ENCODE measurements at places on chromosomes 7 and 10. TPM values are rescaled to one million over a fixed set of nuclear protein-coding genes. Genes with fewer than 3 reads are reported as not detected.

The TSPAN15 gene
- 21.0 TPM for total RNA-seq

DNA sequence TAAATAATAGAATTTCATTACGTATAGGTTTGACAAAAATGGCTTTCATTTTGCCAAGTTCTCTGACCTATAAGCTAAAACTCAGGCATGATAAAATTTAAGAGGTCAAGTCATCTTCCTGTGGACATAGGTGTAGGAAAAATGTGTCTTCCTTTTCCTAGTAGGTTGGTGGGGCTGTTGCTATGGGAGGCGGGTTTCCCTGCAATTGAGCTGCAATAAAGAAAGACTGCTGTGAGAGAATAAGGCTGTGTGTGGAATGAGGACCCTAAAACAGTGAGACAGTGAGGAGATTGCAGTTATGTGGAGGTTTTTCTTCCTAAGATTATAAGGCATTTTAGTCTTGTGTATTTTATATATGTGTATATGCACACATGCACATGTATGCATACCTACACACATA lies 13.0 kb upstream of the SEMA3A start:
- no peak for DNase-seq

DNA sequence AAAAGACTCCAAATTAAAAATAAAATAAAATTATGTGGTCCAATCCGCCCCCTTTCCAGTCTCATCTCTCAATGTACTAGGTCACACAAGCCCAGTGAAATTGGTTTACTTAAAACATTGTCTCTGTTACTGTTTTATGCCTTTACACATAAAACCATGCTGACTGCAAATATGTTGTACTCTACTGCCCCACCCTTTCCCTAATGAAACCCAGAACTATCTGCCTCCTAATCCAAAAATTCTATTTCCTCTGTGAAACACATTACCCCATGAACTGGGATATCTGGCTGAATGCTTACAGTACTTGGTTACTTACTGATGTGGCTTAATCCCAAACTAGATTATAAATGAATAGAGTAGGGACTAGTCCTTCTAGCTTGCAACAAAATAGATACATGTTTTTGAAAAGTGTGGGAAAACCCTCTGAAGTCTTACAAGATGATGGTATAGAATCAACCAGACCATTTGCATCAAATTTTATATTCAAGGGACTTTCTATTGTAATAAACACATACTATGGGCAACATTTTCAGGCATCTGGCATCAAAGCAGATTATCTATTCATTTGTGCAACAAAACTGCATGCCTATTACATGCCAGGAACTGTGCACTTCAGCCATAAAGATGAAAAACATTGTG lies 10.0 kb upstream of the KMT2E start:
- no peak for DNase-seq

DNA sequence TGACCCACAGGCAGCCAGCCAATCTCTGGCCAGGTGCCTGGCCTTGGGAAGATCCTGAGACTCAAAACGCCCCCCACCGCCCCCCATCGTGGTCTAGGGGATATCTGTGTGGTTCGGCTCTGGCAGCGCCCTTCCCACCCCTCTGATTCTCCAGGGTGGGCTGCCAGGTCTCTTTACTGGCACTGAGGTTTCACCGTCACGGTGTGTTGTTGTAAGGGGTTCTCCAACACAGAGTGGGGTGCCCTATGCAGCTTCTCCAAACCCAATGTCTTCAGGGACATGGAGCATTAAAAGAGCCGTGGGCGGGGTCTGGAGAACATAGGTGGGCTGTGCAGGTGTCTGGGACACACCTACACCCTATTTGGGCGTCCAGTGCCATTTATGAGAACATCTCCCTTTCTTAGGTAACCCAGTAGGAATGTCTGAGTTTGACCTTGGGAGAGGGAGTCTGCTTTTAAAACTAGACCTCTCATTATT lies 1.5 kb downstream of the MAFK start:
- no peak for DNase-seq

DNA sequence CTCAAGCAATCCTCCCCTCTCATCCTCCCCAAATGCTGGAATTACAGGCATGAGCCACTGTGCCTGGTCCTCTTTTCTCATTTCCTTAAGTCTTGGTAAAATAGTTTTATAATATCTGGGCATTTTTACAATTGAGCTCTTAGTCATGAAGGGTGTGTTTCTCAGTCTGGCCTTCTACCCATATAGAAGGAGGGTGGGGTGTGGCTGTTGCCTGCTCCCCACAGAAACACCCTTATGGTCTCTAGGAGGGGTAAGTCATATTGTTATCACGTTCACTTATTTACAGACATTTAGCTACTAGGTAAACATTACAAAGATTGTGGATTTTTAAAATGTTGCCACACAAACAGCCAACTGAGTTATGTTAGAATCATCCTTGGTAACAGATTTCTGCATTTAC lies 6.7 kb upstream of the OTUD1 start:
- DNase-seq, result no peak

DNA sequence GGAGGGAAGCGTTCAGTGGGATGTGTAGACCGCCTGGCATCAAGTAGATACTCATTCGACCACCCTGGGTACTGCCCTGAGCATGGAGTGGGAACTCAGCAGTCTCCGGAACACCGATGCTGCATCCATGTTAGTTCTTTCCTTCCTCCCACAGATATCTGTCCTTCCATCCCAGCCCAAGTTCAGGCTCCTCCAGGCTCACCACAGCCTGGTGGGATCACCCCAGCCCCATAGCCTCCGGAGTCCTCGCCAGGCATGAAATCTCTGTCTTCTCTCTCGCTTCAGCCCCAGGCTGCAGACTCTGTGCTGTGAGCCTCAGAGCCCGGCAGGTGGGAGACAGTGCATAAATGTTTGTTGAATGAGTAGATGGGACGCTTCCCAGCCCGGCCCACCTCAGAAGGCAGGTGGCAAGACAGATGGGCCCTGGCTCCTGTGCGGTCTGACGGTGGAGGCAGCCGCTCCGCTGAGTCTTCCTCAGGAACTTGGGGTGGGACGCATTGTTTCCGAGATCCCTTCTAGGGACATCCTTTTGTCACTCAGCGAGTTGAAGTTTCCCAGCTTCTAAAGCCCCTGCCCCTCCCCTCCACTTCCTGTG lies 42.9 kb downstream of the ELFN1 start:
- no peak for DNase-seq

DNA sequence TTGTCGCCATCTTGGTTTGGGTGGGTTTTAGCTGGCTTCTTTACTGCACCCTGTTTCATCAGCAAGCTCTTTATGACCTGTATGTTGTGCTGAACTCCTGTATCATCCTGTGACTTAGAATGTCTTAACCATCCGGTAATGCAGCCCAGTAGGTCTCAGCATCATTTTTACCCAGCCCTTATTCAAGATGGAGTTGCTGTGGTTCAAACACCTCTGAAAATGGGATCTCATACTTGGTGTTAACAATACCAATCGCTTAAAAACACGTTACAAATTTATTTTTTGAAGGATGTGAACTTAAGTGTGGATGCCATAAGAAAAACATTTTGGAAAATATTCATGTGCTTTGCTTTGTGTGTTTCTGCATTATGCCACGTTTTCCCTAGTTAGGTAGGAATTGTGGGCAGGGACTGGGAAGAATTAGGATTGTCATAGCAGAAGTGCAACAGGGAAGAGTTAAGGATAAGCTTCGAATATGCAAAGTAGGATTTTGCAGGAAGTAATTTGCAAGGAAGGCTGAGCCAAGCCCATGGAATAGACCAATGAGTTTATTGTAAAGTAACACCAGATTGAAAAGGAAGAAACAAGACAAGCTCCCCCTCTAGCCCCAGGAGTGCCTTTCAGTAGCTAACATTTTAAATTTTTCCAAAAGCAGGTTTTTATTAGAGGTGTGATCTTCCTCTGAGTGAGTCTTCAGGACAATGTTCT lies 56.4 kb downstream of the PRR15 start:
- DNase-seq, result no peak

DNA sequence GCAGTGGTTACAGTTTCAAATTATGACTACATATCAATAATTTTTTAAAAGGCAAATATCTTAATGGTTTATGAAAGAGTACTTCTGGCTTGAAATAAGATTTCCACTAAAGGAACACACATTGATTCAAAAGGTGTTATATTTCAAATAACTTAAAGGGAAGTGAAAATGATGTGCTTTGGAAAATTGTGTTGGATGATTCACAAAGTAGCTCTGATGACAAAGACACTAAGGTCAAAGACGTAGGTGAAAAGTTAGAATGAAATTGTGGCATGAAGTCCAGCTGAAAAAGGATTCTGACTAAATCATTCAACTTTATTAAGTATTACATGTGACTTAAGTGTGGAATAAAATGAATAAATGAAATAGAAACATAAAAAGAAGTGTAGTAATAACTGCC lies 20.8 kb upstream of the OR2A5 start:
- DNase-seq, result no peak

Measured in pulmonary artery endothelial cell (primary cell).